T-helper 1 cell (primary cell): ENCODE measurements at places on chromosomes 6 and 20.

GRCh38 chr20:31542201-31542842 lies 28.1 kb downstream of the HM13 start:
- DNase-seq = no peak

DNA sequence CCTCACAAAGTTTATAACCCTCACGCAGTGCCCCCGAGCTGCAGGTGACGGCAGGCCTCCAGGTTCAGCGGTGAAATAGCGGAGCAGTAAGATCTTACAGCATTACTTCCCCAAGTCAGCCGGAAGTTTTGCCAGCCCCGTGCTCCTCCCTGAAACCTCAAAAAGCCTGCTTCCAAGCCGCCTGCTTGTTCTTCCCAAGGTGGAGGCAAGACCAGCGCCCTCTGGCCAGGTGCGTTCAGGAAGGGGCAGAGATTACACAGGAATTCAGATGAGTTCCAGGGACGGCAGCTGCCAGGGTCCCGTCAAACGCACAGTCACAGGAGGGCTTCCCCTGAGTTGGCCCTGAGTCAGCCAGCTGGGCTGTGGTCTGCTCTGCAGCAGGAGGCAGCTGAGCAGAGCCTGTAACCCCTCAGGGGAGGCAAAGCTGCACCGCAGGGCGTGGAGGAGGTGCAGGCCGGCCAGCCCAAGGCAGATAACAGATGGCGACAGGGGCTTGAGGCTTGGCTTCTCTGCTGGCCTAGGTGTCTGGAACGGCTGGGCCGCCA lies 124.1 kb upstream of the RPS6KA2 start:
- DNase-seq = no peak

DNA sequence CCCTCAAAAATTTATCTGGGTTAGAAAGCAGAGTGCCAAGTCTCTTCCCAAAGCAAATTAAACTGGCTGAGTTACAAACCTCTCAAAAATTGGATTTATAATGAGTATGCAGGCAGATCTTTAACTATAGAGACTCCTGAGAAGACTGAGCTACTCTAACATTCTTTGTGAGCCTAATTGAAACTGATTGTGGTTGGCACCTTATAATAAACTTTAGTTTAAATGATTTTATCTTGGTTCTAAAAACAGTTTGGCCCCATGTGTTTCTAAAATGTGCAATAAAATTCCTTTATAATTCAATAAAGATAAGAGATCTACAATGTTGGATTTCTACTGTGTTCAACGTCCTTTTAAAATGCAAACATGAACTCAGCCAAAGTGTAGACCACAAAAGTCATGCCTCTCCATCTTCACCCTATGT lies 480.2 kb upstream of the RNF217 start:
- DNase-seq = no peak

GRCh38 chr6:14094721-14095120 lies 22.9 kb upstream of the CD83 start:
- no peak for DNase-seq

- no peak for DNase-seq
Observed at GRCh38 chr6:36809941-36810803, 29.1 kb downstream of the CPNE5 start.

DNA sequence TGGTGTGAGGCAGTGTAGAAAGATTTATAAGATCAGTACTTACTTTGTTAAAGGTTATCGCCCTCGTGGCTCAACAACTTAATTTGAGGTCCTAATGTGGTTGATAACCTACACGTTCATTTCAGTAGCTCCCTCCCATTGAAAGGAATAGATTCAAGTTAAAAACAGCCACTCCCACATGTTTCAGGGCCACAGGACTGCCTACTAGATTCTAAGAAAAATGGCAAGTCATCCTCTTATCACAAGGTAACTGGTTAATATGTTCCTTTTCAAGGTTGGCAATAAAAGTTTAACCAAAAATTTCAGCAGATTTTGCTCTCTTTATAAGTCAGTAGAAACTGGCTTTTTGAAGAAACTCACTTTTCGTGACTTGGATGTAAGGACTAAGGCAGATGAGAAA lies 17.1 kb downstream of the GSTA2 start:
- DNase-seq = no peak

- DNase-seq = no peak
Observed at GRCh38 chr6:23842760-23843159, 283.3 kb upstream of the NRSN1 start.

GRCh38 chr6:109318328-109318876 lies 63.9 kb downstream of the CD164 start:
- no peak for DNase-seq

DNA sequence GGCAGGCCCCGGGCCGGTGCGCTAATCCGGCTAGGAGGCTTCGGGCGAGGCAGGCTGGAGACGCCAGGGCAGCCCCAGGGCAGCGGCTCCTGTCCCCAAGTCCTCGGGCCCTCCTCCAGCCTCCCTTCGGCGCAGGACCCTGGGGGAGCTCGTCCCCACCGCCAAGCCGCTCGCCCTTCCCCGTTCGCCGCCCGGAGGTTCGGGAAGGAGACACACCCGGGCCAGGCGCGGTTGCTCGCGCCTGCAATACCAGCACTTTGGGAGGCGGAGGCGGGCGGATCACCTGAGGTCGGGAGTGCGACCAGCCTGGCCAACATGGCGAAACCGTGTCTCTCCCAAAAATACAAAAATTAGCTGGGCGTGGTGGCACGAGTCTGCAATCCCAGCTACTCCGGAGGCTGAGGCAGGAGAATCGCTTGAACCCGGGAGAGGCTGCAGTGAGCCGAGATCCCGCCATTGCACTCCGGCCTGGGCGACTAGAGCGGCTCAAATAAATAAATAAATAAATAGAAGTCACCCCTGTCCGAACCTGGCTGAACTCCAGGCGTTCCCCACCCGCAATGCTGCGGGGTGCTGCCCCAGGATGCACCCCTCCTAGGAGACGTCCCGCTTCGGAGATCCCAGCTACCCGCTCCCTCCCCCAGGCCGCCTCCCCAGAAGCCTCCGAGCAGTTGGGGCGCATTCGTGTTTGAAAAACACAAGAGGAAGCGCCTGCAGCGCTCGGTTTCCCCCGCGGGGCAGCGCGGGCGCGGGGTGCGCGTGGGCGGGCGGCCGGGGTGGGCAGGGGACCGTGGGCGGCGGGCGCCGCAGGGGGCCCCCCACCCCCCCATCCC lies 27.5 kb downstream of the SERPINB9 start:
- peak; percentile 43 for DNase-seq

DNA sequence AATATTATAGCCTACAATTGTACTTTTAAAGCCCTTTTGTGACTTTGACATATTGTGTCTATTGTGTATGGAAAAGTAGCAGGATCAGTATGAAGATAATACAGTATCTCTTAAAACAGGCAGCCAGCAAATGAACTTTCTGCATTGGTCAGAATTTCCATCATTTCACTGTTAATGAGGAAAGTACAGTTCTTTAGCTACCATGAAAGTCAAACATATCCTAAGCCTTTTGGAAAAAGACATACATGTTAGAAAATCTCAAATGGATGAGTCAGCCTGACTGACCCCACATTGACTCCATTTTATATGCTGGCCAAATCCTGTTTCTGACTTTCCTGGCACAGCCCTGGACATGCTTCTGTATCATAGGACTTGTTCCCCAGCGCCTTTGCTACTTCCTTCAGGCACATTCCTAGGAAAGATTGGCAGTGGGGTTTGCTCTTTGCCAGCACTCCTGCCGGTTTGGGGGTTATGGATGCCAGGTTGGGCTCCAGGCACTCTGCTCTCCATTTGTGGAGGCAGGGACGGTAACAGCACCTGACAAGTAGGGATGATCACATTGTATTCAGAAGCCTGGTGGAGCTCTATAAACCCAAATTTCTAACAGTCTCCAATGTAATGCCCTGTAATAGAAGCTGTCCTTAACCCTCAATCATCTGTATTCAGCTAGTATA lies 43.7 kb downstream of the TOP1 start:
- no peak for DNase-seq

DNA sequence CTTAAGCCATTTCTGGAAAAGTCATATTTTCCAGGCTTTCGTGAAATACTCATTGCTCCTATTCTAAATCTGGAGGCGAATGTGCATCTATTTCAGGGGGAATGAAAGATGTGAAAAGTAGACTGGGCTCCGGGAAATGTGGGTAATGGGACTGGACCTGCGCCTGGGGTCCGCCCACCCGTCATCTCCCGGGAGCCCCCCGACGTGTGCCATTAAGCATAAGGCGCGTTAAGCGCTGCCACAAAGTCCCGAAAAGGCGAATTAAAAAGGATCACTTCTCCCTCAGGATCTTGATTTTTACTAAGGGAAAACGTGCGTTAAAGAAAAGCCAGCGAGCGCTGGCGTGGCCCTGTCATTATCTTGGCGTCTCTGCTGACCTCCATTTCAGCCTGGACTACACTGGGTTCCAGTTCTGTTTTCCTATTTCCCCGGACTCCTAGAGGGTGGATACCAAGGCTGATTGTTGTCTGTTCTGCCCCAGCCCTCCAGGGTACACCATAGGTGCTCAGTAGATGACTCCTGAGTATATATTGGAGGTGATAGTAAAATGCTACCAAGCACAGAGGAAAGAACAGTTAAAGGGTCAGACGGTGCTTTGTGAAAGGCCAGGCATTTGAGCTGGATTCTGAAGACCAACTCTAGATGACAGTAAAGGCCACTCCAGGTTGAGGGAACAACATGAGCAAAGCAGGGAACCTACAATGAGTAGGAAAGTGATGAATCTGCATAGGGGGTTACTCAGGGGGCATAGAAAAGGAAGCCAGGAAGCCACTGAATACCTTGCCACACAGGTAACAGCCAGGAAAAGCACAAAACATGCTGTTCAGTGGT lies 89.2 kb upstream of the ARID1B start:
- DNase-seq = no peak

DNA sequence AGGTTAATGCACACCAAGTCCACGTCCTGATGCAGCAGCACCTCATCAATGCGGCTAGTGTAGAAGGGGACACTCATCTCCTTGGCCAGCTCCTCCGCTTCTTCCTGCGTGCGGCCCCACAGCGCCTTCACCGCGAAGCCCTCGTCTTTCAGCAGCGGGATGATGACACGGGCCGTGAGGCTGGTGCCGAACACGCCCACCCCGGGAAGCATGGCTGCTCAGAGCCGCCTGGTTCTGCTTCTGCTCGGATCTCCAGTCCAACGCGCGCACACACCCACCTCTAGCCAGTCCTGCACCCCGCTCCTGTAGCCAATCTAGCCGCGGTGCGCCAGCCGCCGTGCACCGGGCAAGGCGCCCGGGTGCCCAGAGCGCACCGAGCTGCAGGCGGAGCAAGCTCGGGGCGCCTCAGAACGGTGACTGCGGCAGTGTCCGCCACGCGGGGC lies 700 bp downstream of the GFOD1 start:
- DNase-seq = peak; percentile 30

DNA sequence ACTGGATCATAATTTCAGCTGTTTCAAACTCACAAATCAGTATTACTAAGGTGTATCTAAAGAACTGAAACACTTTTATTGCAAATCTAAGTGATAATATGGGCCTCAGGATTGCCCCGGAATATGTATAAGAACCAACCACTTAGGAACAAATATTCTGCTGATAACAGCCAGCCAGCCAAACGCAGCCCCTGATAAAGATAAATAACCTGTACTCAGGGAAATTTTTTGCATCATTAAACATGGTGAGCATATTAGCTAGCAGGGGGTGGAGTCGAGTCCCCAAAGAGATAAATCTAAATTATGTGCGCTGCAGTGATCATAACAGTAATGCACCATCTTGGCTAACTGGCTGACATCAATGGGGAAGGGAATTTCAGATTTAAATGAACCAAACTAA lies 410.2 kb upstream of the MAP3K7 start:
- DNase-seq = no peak

DNA sequence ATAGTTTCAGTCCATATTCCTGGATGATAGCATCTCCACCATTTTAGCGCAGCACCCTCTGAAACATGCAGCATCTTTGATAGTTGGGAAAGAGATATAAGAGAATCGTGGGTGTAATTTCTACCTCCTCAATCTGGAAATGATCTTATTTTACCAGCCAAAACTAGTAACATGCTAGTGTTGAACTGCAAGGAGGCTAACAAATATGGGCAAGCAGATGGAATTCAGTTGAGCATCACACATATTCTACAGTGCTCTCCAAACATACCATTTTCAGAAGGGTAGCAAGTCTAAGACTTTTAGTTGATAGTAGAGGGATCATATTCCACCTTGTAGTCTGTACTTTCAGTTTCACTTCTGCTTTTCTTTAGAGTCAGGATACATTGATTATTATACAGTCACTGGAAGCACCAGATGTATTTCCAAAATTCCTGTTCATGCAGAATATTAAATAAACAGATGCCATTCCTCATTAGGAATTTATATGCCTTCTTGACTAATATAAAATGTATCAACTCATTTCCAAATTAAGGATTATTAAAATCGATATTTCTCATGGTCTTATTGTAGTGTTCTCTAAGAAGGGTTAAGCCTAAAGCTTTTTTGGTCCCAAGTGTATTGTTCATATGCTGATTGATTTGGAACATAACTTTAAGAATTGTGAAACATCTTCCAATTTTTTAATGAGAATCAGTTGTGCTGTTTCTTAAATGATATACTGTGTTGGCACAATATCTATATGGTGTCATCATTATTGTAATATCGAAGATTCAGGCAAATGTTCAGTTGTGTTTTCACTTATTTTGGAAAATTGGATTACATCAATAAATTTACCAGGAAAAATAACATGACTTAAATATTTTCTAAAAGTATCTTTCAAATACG lies 362.0 kb downstream of the CENPW start:
- DNase-seq = no peak

- DNase-seq = no peak
Observed at GRCh38 chr6:27839626-27840475, 72.3 kb downstream of the OR2B2 start.

- no peak for DNase-seq
Observed at GRCh38 chr20:9301129-9302090, 213.0 kb upstream of the LAMP5 start.

DNA sequence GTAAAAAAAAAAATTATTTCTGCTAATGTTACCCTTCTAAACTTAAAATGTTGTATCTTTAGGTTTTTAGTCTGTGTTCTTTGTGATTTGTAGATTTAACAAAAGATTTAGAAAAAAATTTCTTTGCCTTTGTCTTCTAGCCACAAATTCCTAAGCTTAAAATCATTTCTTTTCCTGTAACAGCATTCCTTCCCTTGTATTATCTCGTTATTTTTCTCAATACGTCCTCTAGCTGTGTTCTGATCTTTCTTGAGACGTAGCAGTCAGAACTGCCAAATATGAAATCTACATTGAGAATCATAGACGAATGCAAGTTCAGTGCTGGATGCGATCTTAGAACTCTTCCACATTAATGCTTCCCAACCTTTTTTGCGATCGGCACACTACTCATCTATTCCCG lies 283.1 kb downstream of the UTRN start:
- DNase-seq = no peak

- DNase-seq = no peak
Observed at GRCh38 chr20:31549513-31549880, 35.3 kb downstream of the HM13 start.

GRCh38 chr20:49729780-49730179 lies 16.1 kb upstream of the B4GALT5 start:
- no peak for DNase-seq

DNA sequence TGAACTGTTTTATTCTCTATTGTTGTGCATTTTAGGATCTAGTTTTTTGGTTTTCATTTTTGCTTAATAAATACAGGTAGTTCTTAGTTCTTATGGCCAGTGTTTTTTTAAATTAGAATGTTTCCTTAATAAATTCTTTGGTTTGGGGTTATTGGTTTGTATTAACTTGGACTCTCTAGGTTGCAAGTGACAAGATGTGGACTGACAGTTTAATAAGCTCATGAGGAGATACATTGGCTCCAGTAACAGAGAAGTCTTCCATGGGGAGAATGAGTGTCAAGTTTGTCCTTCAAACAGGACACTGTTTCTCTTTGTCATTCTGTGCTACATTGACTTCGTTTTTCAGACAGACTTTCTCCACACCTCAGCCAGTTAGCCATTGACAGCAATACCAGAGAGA lies 39.7 kb downstream of the SNX9 start:
- DNase-seq = no peak
